CD4-positive, alpha-beta T cell treated with Interleukin-10 for 1 hour (primary cell): ENCODE measurements at places on chromosomes 7 and 10.

DNA sequence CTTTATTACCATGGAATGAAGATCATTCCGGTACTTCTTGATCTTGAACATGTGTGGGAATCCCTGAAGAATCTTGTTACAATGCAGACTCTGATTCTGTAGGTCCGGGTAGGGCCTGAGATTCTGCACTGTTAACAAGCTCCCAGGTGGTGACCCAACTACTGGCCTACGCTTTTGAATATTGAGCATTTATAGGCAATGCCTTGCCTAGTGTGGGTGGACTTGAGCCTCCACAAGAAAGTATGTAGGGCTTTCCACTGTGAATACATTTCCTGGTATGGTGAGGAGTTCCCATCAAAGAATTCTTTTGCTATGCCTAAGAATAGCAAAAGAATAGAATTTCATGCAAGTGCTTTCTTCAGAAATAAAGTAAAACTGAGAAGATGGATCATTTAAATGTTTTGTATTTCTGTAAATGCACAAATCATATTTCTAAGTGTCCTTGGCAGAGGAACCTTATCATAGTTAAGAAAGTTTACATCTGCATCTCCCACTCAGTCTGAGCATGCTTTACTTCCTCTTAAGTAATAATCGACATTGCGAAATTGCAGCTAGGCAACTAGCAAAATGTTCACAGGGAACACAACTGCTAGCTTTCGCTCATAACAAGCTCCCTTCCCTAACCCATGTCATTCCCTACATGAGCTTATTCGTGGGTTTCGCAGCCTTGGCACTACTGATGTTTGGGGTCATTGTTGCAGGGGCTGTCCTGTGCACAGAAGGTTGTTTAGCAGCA lies 71.4 kb downstream of the AHR start:
- DNase-seq = no peak

- DNase-seq = no peak
These were observed 163.0 kb upstream of the LAMB4 start for GRCh38 chr7:108293149-108293612.

DNA sequence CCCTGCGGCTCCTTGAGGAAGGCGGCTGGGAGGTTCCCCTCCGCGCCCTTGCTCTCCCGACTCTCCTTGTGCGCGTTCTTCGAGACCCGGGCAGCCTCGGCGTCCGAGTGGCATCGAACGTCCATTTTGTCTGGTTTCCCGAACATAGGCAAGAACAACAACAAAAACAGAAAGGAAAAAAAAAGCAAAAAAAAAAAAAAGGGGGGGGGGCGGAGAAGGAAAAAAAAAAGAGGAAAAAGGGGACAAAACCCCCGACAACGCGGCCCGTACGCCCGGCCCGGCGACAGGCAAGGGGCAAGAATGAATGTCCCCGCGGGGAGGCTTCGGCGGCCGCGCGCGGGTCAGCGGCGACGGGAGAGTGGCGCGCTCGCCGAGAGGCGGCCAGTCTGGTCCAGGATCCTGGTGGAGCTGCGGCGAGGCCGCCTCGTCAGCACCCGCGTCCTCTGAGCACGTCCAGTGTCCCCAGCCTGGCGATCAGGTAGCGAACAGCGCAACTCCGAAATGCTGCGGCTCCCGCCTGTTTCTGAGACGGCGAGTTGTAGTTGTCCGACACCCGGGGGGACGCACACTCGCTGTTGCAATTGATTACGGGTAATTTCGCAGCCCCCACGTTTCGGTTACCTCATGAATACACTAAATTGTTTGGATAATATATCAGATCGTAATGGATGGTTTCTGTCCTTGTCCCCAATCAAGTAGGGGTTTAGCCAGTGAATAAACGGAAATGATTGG lies at the start of gene VAX1:
TSS of gene VAX1 (minus strand) at position 360 of the 732 bp plus-strand sequence. CDS start at position 146, 214 bp downstream.
- no peak for DNase-seq

GRCh38 chr10:128545216-128545615 lies 419.0 kb upstream of the MKI67 start:
- DNase-seq = no peak

DNA sequence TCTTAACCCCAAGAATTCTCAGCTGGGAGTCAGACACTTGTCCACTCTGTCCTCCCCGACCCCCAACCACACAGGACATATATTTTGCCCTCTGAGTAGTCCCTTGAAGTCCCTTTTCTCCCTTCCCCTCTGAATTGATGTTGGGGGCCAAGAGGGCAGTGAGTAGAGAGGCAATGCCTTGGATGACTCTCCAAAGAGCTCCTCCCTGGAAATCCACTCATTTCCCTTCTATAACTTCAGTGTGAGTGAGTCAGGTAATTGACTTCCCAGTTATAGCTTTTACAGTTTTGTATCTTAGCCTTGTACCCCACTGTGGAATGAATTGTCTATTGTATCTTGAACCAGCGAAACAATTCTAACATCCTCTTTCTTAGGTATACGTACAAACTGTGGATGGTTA lies 9.2 kb upstream of the ODAD2 start:
- no peak for DNase-seq

DNA sequence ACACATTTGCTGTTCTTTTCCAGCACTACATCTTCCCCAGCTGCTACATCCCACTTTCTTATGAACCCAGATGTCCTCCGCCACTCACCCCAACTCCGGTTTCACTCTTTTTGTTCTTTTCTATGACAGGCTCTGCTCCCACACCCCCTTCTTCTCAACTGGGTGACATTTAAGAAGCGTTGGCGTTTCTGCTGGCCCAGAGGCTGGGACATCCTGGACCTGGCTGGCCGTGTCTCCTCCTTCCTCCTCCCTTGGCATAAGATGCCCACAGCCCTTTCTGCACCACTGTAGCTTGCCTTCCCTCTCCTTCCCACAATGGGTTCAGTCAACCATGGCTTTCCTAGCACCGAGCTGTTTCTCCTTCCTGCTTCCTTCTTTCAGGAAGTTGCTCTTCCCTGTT lies 9.4 kb upstream of the CALML5 start:
- DNase-seq = no peak

GRCh38 chr7:130444751-130445407 lies 4.1 kb upstream of the CEP41 start:
- no peak for DNase-seq

DNA sequence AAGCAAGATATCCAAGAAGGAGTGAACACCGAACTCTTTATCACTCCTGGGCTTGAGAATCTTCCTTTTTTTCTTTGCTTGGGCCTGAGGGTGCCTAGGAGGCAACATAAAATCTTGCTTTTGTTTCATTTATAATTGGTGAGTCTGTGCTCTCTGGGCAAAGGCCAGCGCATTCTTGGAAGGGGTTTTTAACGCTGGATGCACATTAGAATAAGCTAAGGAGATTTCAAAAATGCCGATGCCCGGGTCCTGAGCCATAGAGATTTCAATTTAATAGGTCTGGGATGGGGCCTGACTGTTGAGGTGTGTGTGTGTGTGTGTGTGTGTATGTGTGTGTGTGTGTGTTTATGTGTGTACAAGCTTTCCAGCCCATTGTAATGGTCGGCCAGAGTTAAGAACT lies 62.0 kb upstream of the SORCS3 start:
- DNase-seq = no peak
